Activated naive CD4-positive, alpha-beta T cell treated with anti-CD3 and anti-CD28 coated beads, Interleukin-2, amount 50 U/mL, for 72 hours (primary cell): ENCODE measurements at places on chromosomes 5 and 9. TPM values are rescaled to one million over a fixed set of nuclear protein-coding genes. Genes with fewer than 3 reads are reported as not detected.

Gene PNPLA7
- 3.7 TPM for total RNA-seq

Gene NOP16
- total RNA-seq = 67.7 TPM

- no peak for DNase-seq
Measured at GRCh38 chr5:144284931-144285502, 114.3 kb downstream of the KCTD16 start.

Gene TRUB2
- total RNA-seq = 35.9 TPM

Gene FIBCD1
- not detected for total RNA-seq

DNA sequence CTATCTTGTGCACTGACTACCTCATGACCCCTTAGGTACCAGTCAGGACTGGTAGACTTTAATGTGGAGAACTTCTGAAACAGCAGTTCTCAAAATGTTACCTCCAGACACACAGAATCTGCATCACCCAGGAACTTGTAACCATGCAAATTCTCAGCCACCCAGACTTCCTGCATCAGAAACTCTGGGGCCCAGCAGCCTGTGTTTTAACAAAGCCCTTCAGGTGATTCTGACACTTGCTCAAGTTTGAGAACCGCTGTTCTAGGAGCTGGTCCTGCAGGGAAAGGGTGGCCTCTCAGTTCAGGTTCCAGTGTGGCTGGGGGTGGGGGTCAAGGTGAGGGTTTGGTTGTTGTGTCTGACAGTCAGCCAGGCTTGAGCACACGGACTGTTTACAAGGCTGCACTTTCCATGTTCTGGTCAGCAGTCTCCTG lies 28.4 kb downstream of the ZFP62 start:
- DNase-seq = peak; percentile 51

Gene EPB41L4B
- not detected for total RNA-seq

- DNase-seq = no peak
Measured at GRCh38 chr9:16619402-16619801, 251.1 kb downstream of the BNC2 start.

Gene SLC46A2
- not detected for total RNA-seq

Gene CD14
- total RNA-seq = 1.6 TPM

- DNase-seq = no peak
Measured at GRCh38 chr5:10474521-10475075, 32.9 kb downstream of the ROPN1L start.

DNA sequence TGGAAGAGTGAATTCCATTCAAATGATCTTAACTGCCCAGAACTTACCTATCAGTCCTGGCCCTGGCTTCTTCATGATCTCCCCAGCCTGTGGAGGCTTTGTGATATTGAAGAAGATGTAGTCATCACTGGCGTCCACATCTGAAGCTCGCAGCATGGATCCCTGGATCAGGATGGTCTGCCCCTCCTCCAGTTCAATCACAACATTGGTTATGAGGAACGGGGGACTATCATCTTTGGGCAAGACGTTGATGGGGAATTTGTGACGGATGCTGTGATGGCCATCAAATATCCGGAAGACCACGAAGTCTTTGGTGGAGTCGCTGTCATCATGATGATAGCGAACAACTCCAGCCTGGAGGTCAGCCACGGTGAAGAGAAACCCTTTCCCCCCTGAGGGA lies 68.0 kb downstream of the FREM1 start:
- no peak for DNase-seq

Gene OR1Q1
- 0.35 TPM for total RNA-seq

DNA sequence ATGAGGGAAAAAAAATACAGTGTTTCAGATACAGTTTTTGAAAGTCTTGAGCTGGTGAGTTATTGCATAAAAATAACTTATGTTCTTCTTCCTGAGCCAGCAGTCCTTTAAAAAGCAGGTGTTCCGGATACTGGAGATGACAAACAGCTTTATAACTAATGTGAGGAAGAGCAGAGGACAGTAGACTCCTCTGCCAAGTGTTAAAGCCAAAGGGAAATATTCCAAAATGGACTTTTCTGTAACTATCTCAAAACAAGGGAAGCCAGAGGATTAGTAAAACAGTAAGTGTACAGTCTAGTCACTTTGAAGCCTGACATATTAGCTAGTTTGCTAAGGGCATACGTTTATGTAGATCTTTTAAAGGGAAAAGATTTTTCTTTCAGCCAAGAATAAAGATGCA lies 11.0 kb upstream of the SNCAIP start:
- no peak for DNase-seq

DNA sequence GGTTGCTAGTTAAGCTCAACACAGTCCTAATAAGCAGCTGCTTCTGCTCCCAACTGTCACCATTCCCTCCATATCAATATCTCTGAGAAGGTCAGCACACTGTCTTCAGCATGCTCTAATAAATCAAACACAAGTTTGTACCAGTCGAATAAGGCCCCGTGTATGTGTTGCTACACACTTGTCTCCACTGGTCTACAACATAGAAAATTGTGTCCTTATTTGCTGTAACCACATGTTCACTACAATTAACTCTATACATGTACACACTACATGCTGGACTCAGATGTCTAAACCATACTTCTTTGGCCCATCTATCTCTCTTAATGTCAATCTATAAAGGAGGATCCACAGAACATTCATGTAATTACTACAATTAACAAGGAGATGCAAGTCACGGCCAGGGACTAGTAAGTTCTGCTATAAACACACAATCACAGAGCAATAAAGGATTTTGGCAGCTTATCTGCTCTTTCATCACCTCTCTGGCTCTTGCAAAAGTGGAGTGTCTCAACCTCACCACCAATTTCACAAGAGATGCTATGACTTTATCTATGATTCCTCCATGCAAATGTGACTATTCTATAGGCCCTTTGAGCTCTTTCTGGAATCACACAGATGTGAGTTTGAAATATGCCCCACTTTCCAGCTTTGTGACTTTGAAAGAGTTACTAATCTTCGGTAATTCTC lies 143.9 kb downstream of the SEMA5A start:
- DNase-seq = no peak

DNA sequence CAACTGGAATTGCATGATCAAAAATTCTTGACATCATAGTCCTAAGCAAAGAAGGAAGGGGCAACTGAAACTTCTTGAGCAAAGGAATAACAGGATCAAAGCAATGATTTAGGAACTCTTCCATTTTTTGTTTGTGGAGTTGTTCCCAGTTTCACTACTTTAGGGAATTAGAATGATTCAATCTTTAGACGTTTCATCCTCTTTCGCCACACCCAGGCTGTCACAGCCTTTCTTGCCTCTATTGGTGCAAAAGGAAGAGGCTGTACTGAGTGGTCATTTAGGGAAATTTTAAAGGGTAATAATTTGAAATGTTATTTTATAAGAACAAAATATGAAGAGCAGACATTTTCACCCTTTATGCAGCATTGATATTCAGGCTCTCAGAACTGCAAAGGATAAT lies 1026.0 kb upstream of the ARRDC3 start:
- DNase-seq = no peak

DNA sequence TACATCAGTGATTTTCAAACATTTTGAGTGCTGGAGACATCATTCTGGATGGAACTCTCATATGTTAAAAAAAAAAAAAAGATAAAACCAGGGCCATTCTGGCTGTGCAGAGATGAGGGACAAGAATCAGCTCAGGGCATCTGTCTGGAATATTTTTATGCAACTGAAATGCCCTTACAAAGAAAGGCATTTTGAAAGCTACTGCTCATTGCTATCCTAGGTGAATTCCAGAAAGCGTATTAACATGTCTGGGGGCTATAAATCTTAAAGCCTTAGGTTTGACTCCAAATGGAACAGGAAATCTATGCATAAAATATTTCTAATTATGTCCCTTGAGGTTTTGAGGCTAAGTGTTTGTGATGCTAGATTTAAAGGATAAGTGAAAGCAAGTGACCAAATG lies 14.9 kb upstream of the PCSK1 start:
- no peak for DNase-seq
